ENCODE measurements at places on chromosomes 4 and X.

DNA sequence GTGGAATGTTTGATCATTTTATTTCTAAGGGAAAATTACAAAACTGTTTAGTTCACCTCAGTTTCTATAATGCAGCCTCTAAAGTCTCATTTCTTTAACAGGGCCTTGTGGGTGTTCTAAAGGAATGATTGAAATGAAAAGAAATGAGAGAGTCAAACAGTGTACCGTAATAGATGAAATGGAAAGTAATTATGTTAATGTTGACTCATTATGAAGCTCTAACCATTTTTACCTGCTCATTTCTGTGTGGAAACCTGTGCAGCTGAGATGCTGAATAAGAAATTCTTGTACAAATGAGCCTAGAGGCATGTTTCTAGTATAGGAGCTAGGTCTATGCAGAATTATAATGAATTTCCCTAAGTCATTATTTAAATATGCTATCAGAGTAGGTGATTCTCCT is 45.2 kb upstream of the RPA4 start:
- DNase-seq = no peak

- DNase-seq = peak; percentile 9
Observed at GRCh38 chr4:151359576-151359975, 34.2 kb upstream of the SH3D19 start.

DNA sequence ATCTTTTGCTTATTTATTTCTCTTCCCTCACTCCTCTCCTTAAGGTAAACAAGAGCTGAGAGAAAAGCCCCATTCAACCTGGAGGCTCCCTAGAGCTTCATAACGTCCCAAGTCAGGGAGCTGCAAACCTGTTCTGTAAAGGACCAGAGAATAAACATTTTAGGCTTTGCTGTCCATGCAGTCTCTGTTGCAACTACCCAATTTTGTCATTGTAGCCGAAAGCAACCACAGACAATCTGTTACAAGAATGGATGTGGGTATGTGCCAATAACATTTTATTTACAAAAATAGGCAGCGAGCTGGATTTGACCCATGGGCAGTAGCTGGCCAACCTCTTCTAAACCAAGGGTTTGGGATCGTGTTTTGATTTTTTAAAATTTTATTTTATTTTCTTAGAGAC is 71.3 kb upstream of the TBL1X start:
- DNase-seq = no peak

DNA sequence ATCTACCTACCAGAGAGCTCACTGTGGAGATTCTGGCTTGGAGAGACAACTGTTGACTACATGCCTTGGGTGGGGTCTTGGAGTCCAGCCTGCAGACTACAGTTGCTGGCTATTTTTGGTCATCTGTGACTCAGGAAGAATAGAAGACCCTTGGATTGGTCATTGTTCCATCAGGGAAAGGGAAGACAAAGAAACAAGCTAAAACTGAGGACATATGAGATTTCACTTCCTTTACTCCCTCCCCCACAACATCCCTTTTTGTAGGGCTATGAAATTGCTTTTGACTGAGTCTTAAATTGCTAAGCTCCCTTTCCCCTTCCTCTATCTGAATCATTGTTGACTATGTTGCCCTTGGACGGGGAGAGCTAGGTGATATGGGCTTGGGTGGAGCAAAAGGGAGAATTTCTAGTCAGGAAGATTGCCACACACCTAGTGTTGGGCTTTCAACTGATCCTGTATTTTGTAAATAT is 11.7 kb downstream of the MSN start:
- DNase-seq = no peak

DNA sequence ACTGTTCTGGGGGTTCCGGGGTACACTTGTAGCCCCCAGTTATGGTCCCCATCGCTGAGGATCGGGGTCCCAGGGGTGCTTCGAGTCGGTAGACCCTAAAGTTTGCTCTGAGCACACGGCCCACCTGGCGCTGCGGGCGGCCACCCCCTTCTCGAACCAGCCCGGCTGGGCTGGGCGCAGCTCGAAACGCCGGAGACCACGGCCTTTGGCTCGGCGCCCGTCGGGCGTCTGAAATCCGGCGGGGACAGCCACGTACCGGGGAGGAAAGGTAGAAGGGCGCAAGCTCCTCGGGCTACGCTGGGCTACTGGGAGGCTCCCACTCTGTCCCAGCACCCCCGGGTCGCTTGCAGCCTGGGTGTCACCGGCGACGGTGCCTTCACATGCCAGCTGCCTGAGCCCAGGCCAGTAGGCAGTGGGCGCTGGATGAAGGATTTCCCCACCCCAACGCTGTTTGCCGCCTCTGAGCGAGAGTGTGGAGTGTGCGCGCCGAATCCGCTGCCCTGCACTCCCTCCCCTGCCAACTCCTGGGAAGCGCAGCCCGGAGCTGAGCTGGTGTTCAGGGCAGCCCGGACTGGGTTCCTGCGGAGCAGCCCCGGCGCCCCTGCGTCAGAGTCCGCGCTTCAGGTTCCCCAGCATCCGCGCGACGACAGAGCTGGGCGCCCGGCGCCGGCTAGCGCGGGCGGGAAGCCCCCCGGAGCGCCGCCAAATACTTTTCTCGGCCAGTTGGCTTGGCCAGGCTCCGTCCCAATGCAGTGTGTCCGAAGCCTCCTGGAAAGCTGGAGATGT is 637 bp downstream of the MAMLD1 start:
- DNase-seq = no peak

DNA sequence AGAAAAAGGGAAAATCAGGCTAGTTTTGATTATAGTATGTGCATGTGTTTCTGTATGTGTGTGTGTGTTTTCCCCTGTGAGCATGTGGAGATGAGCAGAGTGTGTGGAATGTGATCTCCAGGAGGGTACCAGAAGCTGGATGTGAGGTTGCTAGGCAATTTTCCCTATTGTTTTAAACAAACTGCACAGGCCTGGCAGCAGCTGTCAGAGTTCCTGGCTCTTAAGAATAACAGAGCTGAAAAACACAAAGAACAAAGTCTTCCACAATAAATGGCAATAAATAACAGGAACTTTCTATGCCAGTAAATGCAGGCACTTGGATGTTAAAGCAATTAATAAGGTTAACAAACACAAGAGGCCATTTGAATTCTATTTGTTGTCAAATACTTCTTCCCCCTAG is 344.6 kb upstream of the CTSO start:
- peak; percentile 94 for DNase-seq

DNA sequence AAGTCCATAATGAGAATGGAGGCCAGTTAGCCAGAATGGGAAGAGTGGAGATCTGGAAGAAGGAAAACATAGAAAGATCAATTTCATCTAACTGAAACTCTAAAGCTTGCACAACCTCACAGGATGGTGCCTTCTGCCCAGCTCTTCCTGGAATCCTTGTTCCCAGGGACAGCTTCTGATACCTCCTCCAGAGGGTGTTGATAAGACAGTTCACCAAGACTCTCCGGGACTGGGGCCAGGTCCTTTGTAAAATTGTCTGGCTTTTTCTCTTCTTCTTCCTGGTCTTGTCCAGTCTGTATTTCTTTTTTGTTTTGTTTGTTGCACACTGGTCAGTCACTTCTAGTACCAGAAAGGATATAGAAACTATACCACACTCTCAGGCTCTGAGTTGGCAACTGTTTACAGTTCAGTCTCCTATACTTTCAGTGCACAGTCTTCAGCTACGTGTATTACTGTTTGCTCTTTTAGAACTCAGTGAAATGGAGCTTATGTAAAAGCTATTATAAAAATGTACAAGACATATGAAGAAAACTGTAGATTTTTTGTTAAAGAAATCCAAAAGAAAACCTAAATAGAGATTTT is 142.8 kb upstream of the RPL34 start:
- DNase-seq = no peak

DNA sequence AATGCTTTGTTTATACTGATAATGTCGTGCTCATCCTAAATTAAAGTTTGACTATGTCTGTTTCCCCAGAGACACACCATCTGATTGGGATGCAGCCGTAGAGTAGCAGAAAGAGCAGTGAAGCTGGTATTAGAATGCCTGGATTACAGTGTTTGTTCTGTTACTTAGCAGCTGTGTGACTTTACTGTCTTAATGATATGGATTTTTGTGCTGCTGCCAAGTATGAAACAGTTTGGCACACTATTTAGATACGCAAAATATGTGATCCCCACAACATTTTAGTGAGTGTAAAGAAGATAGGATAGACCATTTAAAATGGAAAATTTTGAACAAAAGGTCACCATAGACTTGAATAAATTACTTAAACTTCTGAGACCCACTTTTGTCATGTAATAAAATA is 1.2 kb upstream of the CHIC1 start:
- DNase-seq = no peak

DNA sequence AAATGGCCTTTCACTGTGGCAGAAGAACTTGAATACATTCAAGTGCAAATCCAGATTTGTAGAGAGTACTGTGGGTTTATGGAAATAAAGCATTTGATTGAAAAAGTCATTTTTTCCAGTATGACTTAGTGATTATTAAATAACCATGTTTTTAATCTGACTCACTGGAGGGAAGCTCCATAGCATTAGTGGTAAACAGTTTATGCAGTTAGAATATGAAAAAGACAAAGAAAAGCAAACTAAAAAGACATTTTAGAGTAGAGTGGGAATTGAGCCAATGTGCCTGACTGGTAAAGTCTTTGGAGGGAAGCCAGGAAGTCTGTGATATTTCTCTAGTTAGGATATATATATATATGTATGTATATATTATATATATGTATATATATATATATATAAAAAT is 53.4 kb downstream of the FAT4 start:
- no peak for DNase-seq

GRCh38 chrX:40142417-40142816 is 44.7 kb upstream of the BCOR start:
- DNase-seq = no peak

GRCh38 chr4:48906206-48907173 is at the start of gene OCIAD2:
OCIAD2 (minus strand) TSS chr4:48906774; CDS start chr4:48904549, 2,225 bp downstream.
- DNase-seq = peak; percentile 75

GRCh38 chr4:22372986-22373385 is 142.9 kb downstream of the ADGRA3 start:
- peak; percentile 7 for DNase-seq

GRCh38 chrX:154044091-154044490 is 24.4 kb upstream of the IRAK1 start:
- DNase-seq = no peak

- DNase-seq = no peak
Observed at GRCh38 chr4:71538528-71538927, 199.7 kb downstream of the SLC4A4 start.

DNA sequence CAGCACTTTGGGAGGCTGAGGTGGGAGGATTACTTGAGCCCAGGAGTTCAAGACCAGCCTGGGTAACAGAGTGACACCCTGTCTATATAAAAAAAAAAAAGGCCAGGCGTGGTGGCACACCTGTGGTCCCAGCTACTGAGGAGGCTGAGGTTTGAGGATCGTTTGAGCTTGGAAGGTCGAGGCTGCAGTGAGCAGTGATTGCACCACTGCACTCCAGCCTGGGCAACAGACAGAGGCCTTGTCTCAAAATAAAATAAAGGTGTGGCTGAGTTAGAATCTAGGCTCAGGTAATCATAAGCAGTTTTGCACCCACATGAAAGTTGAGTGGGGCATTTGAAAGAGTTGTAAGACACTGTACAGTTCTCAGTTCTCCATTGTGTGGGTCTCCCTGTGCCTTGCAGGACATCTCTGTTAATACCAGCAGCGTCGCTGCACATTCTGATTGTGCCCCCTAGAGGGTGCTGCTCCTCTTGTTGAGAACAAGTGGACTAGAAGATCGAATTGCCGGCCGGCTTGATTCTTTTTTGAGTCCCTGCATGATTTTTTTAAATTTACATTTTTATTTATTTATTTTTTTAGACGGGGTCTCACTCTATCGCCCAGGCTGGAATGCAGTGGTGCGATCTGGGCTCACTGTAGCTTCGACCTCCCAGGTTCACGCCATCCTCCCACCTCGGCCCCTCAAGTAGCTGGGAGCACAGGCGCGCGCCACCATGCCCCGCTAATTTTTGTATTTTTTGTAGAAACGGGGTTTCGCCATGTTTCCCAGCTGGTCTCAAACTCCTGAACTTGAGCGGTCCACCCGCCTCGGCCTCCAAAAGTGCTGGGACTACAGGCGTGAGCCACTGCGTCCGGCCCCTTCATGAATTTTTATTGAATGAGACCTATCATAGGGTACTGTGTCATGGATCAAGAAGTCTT is 73.6 kb upstream of the RBMX start:
- DNase-seq = peak; percentile 44

DNA sequence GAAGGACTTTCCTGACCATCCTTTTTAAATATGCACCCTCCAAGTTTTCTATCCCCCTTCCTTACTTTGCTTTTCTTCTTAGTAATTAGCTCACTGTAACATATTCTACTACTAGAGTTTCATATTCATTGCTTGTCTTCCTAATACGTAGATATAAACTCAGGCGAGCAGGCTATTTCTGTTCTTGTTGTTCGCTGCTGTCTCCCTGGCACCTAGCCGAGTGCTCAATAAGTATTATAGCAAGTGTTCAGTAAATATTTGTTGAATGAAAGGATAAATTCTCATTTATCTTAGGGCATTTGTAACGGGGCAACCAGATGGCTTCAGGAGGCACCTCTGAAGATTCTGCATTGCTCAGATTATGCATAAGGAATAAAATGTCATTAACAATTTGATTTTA is 6.8 kb upstream of the RHOH start:
- peak; percentile 74 for DNase-seq

- no peak for DNase-seq
Observed at GRCh38 chrX:24026432-24026831, 554 bp downstream of the KLHL15 start.

- no peak for DNase-seq
Observed at GRCh38 chr4:137359691-137360315, 172.5 kb downstream of the PCDH18 start.

DNA sequence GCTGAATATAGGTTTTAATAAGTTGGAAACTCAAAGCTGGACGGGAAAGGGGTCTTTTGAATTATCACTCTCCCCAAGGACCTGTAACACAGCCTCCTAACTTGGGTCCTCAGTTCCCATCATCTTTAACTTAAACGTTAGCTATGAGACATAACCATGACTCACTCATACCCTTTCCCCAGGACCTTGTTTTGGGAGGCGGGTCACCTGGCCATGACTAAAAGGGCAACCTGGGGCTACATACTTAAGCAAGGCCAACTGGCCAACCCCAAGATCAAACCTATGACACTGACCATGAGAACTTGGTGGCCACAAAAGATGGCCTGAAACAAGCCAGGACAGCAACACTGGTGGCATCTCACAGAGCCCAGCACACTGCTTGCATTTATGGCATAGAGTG is 89.0 kb downstream of the SH3KBP1 start:
- DNase-seq = no peak

- DNase-seq = no peak
Observed at GRCh38 chrX:134636851-134637250, 21.4 kb downstream of the PLAC1 start.

GRCh38 chrX:41921492-41922430 is 1.6 kb downstream of the CASK start:
- DNase-seq = peak; percentile 39

Data from NCI-H748 treated with DMSO at 0.1 percent for 48 hours (cell line).